ENCODE measurements at places on chromosomes 6 and 20.

DNA sequence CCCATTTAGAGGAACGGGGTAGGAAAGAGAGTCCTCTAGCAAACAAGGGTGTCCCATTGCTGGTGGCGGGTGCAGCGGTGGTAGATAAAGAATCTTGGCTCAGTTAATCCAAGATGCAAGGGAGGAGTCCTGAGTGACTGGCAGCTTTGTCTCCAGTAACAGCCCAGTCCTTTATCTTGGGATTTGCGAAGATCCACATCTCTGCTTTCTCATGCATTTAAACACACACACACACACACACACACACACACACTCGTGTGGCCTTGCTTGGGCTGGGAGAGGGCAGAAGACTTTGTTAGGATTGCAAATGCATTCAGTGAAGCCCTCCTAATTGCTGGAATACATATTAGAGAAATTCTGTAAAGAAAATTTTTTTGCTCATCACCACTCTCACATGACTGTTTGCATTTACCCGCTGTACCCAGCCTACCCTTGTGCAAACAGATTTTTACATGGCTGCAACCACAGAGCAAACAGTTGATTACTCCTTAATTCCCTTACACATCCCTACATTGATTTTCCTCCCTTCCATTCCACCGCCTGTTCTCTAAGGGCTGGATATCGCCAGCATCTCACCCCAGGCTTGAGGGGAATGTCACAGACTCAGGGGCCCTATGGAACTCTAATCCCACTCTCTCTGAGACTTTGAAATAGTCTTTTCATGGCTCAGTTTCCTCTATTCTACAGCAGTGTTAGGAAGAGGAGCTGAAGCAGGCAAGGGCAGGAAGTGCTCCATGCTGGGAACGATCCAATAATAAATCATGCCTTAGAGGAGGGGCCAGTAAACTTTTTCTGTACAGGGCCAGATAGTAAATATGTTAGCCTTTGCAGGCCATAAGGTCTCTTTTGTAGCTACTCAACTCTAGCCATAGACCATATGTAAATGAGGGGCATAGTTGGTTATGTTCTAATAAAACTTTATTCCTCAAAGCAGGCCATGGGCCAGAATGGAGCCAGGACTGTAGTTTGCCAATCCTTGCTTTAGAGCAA is 3.5 kb downstream of the C6orf132 start:
- DNase-seq, result no peak

- no peak for DNase-seq
Measured at GRCh38 chr6:112591329-112591728, 244.2 kb downstream of the RFPL4B start.

- DNase-seq, result no peak
Measured at GRCh38 chr6:155254139-155254538, 9.7 kb upstream of the CLDN20 start.

- no peak for DNase-seq
Measured at GRCh38 chr6:41561931-41562911, 16.0 kb downstream of the FOXP4 start.

GRCh38 chr6:27138406-27138805 is 109.1 kb upstream of the PRSS16 start:
- no peak for DNase-seq

DNA sequence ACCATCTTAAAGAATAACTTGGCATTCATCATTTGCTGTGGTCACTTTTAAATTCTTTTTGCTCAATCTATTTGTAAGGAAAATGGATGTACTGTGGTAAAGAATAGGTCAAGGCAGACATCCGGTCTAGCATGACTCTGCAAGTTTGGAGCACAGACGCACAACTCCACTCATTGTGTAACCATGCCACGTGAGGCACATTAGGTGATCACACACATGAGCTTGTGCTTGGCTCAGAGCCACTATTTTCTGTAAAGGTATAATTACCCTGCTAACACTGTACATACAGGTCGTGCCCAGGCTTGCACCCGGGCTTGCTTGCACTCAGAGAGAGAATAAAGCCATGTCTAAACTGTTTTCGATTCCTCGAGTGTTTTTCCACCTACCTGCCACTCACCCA is 1289.1 kb upstream of the ADGRB3 start:
- no peak for DNase-seq

Data from cortex of kidney (tissue), 1 donor.